ENCODE measurements at places on chromosomes 5 and 9.

GRCh38 chr5:135222171-135222681, 176.8 kb downstream of the MACROH2A1 start:
- DNase-seq, result no peak

DNA sequence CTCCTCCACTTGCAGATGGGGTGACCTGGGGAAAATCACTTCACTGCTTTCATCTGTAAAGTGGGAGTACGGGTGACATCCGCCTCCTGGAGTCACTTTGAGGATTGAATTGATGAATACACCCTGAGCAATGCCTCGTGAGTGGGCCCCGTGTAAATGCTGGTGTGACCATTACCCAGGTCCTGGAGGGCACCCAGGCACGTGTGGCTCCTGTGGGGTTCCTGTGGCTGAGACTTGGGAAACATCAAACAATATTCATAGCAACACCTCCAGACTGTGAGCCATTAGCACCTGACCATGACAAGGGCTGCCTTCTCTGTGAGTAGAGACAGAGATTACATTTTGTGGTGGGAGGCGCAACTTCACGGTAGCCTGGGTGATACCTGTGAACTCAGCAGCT, 11.4 kb downstream of the MRPL36 start:
- no peak for DNase-seq

GRCh38 chr9:98964911-98965336, 21.2 kb downstream of the COL15A1 start:
- no peak for DNase-seq

- DNase-seq, result no peak
These were observed 17.9 kb downstream of the TMEM245 start for GRCh38 chr9:109101810-109102209.
